Psoas muscle (tissue), 8 donors: ENCODE measurements at places on chromosomes 16 and 17. TPM values are rescaled to one million over a fixed set of nuclear protein-coding genes. Genes with fewer than 3 reads are reported as not detected.

HBQ1 gene
- 0.58 TPM for total RNA-seq

- no peak for DNase-seq
Measured at GRCh38 chr16:54285414-54286089, 1.0 kb downstream of the IRX3 start.

DNA sequence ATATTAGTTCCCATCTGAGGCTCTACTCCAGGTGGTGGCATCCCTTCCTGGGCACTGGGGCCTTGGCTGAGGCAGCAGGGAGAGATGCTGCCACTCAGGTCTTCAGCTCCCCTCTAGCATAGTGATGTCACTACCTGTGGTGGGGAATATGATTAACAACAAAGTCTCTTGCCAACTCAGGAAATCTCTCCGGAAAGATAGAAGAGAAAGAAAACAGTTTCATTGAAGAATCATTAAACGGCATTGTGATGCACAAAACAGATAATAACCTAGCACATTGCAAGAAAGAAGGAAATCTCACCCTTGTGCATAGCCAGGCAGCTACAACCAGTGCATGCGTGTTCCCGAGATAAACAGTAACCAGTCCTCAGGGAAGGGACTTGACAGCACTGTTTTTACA is 12.2 kb upstream of the ZNF267 start:
- no peak for DNase-seq

DNA sequence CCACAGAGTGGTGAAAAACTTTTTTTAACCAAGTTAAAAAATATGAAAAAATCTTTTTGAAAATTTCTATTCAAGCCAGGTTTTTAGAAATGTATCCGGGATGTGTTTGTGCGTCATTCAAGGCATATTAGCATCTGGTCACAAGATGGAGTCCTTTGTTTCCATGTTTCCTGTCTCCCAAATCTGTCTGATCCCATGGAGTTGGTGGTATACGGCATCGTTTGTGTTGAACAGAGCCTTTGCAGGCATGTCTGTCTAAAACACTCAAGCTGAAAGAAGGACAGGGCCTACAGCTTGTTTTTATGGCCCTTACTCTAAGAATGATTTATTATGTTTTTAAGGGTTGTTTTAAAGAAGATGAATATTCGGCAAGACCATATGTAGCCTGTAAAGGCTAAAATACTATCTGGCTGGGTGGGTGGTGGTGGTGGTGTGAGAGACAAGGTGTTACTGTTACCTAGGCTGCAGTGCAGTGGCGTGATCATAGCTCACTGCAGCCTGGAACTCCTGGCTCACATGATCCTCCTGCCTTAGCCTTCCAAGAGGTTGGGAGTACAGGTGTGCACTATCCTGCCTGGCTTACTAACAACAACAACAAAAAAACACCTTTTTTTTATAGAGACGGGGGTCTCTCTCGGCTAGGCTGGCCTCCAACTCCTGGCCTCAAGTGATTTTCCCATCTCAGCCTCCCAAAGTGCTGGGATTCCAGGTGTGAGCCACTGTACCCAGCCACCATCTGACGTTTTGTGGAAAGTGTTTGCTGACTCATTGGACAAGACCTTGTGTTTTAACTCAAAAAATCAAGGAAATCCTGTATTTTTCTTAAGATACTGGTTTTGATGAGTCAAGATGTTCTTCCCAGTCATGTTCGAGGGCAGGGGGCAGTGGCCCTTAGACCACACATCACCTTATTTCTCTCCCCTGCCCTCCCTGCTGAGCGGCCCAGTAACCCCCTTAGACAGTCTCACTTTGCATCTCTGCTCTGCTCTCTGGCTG is 52.2 kb downstream of the NDE1 start:
- no peak for DNase-seq

GAST gene
- not detected for total RNA-seq

DNA sequence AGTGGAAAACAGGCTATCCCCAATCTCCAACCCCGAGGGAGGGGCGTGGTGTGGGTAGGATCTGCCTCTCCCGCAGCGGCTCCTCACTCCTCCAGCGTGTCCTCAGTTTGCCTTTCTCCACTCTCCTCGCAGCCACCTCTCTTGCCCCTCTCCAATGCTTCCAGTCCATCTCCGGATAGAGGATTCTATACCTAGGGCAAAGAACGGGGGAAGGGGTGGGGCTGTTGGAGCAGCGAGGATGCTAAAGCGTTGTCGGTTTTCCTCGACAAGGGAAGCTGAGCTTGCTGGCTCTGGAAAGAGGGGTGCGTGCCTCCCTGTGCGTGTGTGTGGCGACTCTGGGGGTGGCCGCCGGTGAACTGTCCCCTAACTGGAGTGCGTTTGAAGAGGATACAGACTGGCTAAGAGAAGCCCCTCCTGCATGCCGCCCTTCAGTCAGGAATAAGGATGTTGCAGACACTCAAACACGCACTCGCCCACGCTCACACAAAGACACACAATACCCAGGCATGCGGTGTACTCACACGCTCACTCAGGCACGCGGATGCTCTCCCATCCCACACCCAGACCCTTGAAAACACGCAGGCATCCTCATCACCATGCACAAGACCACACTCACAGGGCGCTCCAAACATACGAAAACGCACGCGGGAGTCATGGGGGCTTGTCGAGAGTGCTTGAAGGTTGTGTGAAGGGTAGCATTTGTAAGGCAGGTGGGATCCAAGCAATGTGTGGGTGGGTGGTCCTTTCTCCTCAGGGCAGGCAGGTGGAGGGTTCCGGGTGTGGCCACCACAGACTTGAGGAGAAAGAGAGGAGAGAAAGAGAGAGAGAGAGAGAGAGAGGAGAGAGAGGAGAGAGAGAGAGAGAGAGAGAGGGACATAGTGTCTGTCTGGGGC is 655 bp upstream of the GPR139 start:
- no peak for DNase-seq

DNA sequence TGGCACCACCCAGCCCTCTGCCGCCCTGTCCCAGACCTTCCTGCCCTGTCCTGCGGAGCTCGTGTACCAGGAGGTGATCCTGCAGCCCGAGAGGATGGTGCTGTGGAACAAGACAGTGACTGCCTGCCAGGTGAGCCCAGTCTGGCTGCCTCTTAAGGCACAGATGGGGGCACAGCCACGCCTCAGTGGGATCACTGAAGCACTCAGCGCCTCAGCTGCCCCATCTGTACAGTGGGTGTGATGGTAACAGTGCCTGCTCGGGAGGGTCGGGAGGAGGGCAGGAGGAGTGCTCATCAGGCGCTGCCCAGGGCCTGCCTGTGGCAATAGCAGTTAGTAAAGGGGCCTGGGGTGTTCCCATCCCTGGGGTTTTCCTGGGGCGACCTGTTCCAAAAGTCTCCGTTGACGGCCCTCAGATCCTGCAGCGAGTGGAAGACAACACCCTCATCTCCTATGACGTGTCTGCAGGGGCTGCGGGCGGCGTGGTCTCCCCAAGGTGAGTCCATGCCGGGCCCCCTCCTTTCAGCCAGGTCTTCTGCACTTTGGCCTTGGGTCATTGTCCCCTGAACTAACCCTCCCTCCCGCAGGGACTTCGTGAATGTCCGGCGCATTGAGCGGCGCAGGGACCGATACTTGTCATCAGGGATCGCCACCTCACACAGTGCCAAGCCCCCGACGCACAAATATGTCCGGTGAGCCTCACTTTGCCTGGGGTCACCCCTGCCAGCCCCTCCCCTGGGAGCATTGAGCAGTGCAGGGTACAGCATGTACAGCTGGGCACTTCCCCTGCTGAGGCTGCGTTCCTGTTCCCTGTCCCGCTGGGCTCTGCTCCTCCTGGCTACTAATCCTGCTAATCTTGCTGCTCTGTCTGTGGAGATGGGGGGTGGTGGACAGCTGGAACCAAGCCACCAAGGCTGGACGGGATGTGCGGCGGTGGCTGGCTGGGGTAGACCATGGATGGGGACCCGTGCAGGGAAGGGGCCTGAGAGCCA is 4.5 kb upstream of the TCAP start:
- DNase-seq: peak; percentile 54

DNA sequence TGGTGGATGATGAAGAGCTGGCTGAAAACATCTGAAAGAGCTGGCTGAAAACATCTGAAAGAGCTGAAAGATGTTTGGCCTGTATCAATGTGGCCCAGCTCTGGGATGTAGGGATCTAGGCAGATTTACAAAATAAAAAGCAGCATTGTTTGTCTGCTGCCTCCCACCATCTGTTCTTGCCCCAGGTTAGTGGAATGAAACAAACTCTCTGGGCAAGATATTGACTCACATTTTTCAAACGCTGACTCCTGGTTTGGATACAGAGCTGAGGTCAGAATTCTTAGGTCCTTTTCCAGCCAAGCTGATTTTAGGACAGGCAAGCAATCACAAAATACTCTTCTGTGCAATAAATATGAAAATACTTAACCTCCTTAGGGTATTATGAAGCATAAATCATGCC is 139.0 kb downstream of the STX8 start:
- no peak for DNase-seq

DNA sequence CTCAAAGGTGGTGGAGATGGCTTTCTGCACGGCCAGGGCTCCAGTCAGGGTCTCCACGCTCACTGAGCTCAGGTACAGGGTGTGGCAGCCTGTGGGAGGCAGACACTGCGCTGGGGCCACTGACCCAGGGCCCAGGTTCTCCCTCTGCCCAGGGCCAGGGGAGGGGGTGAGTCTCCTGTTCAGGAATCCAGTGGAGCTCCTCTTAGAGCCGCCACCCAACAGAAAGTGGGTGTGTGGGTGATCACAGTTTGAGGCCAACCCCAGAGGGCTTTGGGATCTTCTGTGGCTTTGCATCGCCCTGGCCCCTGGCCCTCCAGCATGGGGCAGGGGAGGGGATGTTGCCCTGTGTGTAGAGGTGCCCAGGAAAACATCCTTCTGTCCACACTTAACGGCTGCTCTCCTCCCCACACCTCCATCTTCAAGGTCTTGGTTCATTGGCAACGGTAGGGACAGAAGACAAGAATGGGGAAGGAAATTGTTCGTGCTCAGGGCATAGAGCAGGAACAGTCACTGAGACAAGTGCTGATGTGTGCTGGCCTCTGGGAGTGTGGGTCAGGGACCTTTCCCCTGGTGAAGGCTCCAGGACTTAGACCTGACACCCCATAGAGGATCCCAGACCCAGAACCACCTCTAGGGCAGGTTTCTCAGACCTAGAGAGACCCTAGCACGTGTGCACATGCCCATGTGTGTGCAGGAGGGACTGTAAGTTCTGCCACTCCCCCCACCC is 21.5 kb downstream of the TNS4 start:
- no peak for DNase-seq

DNA sequence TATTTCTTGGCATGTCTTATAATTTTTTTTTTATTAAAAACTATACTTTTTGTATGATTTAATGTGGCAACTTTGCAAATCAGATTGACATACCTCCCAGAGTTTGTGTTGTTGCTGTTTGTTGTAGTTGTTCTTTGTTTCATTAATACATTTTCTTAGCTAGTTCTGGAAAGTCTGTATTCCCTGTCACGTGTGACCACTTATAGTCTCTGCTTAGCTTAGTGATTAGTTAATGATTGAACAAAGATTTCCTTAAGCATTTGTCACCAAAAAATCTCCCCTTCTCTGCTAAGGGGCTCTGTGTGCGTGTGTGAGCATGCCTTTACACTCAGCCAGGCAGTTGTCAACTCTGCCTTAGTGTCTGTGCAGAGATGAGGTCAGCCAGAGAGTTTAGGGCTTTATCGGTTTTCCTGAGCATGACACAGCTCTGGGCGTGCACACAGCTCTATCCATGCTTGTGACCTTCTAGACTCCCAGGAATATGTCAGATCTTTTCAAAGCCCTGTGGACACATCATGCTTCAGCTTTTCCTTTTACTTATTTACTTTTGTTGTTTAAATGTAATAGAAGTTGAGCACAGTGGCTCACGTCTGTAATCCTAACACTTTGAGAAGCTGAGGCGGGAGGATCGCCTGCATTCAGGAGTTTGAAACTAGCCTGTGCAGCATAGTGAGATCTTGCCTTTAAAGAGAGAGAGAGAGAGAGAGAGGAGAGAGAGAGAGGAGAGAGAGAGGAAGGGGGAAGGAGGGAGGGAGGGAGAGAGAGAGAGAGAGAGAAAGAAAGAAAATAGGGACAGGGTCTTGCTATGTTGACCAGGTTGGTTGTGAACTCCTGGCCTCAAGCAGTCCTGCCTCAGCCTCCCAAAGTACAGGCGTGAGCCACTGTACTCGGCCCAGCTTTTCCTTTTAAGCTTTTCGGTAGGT is 21.9 kb downstream of the DNAI2 start:
- no peak for DNase-seq

HSD17B2 gene
- not detected for total RNA-seq

GRCh38 chr17:77675411-77675810 is 283.1 kb upstream of the TNRC6C start:
- no peak for DNase-seq

HOXB8 gene
- not detected for total RNA-seq
